ENCODE measurements at places on chromosomes 4 and X.

- DNase-seq, result no peak
Observed at GRCh38 chr4:89928838-89929237, 34.2 kb downstream of the MMRN1 start.

- DNase-seq, result no peak
Observed at GRCh38 chrX:119870626-119871131, 854 bp downstream of the RNF113A start.

DNA sequence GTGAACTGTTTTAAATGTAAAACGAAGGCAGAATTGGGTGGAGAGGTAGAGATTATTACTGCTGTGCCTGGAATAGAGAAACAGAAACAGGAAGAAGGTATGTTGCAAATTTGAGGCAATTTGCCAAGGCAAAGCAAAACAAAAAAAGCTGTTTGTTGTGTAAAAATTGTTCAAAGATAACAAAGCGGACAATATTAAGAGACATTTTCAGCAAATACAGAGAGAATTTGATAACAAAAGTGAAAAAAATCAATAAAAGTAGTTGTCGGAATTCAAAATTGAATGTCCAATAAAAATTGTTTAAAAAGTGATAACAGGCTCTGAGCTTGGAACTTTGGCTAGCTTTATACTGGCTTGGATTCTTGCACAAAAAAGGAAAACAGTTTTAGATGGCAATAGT is 14.4 kb upstream of the SMS start:
- no peak for DNase-seq

GRCh38 chr4:47650584-47651130 is 165.6 kb downstream of the ATP10D start:
- DNase-seq, result no peak

- no peak for DNase-seq
Observed at GRCh38 chrX:111443946-111444345, 32.0 kb upstream of the DCX start.

DNA sequence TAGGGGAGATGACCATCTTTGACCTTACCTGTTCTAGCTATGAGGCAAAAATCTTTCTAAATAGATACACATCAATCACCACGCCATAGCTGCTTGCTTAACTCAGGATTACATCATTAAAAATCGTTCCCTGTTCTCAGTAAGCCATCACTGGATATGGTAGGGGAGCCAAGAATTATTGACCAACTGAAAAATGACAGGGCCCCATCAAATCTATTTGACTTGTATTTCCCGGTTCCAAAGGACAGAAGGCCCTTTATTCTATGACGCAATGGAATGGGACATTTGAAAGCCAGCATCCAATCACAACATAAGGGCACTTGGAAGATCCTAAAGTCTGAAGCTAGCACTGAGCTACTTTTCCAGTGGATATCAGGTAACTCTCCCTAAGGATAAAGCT is 75.6 kb upstream of the NOCT start:
- DNase-seq, result no peak

- no peak for DNase-seq
Observed at GRCh38 chrX:134373736-134374135, 86.2 kb upstream of the HPRT1 start.

DNA sequence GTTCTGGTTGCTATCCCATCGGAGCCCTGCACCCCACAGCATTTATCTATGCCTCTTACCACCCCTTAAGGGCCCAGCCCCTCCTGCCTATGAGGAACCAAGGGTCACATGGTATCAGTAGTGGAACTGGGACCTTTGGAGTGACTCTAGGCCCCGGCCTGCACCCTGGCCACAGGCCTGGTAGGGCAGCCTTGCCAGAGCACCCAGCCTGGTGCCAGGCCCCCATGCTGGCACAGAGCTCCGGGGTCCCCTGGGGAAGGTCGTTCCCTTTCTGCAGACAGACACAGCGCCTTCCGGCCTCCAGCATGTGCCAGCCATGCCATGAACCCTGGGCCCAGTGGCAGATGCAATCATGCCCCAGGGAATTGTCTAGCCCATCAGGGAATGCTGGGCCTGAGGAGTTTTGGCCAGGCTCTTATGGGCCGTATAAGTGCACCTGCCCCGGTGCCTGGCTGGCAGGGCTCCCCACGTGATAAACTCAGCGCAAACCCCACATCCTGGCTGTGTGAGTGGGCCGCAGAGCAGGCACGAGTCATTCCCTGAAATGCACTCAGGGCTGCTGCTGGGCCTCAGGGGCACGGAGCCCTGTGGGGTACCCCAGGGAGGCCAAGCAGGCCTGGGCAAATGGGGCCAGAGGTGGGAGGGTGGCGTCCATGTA is 19.8 kb upstream of the ADD1 start:
- no peak for DNase-seq

DNA sequence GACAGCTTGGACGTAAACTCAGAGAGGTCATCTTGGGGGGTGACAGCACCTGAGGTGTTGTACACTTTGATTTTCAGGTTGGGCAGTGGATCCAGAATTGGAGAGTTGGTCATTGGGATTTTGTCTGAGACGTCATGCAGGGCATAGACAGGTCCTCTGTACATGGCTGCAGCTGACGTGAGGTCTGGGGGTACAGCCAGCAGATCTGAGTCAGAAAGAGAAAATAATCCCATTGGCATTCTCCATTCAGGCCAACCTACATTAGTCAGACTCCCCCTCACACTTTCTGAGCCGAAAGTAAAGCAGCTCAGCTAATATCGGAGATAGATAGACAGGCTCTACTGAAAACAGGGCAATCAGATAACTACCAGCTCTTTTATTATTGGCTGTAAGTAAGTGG is 329.7 kb downstream of the UNC5C start:
- DNase-seq, result no peak

Data from occipital lobe (tissue), 3 donors.